ENCODE measurements at places on chromosomes 16 and 17.

- DNase-seq = no peak
Observed at GRCh38 chr16:83996481-83997252, 28.6 kb downstream of the NECAB2 start.

DNA sequence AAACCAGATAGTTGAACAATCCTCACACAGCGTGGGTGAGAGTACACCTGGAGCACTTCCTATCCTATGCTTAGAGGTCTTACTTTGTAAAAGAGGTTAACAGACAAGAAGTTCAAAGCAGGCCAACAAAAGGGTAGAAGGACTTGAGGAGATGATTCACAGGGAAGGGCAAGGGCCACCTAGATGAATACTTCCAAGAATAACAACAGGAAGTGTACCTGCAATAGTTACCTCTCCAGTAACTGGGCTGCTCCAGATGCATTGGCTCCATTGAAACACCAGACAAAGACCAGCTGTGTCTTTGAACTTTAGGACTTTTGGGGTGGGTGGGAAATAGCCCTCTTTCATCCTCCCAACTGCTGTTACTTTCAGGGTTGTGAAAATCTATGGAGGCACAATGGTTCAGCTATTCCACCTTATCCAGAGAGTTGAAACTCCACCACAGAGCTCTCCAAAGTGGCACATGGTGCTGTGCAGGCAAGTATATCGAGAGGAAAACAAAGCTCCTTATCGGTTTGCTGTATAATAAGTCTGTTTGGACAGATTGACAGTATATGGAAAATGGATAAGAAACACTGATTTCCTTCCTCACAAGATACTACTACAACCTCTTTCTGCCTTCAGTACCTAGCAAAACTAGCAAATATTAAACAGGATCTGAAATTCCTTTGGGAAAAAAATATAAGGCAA is 22.7 kb downstream of the RNF43 start:
- no peak for DNase-seq

GRCh38 chr17:2172999-2173398 is 118.1 kb downstream of the HIC1 start:
- no peak for DNase-seq

DNA sequence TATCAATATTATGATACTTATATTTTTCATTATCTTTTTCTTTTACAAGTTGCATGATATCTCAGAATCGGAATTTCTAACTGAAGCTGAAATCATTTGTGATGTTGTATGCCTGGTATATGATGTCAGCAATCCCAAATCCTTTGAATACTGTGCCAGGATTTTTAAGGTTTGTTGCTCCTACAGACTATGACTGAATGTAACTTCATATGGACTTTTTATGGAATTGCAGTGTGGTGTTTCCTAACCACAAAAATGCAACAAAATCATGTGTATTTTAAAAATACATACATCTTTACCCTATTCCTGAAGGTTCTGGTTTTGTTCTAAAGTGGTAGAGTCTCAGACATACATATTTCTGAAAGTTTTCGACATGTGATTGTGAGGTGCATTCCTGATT is 58.8 kb upstream of the RHBDL3 start:
- no peak for DNase-seq

Data from substantia nigra (tissue), 51 donors.